ENCODE measurements at places on chromosomes 12 and 14. TPM values are rescaled to one million over a fixed set of nuclear protein-coding genes. Genes with fewer than 3 reads are reported as not detected.

DNA sequence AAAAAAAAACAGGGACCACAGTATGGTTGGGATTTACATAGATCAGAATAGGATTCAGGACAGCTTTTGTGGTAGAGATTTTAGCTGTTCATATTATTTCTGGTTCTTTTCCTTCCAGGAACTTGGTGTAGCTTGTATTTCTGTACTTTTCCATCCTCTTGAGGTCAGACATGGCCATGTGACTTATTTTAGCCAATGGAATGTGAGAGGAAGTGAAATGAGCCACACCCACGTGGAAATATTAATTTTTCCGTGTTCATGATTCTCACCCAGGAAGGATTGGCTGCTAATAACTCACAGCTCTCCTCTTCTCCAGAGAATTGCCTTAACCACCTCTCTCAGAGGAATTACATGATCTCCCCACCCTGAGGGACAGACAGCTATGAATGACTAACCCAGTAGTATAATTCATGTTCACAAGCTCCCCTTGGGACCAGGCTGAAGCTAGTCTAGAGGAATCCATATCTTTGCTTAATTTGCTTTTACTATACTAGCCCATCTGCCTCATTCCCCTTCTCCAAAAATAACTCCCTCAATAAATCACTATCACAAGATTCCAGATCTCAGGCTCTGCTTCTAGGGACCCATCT, 340.4 kb downstream of the NUAK1 start:
- peaks cover 14% of the 10 kb centered on the region for H3K4me1 ChIP-seq
- no peaks in the 10 kb centered on the region for H3K27me3 ChIP-seq
- no peak overlapping the region for H3K27ac ChIP-seq
- DNase-seq = no peak

DNA sequence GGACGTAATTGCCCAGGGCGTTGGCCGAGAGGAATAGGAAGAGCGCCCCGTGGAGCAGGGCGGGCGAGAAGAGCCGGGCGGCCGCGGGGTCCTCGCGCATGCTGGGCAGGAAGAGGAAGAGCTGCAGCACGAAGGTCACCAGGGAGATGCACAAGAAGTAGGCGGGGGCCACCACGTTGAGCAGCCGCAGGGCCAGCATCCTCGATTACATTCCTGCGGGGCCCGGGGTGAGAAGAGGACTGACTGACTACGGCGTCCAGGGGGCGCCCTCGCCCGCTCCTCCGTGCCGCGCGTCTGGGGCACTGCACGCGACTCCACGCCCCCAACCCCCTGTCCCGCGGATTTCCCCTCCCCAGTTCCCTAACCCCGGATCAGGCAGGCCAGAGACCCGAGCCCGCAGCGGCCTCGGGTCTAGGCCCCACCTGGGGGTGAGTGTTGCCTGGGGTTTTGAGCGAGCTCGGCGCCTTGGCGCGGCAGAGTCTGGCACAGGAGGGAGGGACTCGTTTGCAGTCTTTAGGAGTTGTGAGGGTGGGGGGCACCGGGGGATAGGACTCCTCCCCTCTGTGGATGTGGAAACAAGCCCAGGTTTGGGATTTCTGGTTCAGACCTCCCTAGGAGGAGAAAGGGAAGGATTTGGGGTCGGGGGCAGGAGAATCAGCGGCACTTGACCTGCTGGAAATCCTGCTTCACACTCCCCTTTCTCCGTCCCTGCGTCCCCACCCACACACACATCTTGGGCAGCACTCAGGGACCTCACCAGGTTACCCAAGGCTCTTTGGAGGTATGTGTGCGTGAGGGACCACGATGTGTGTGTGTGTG, 1.8 kb downstream of the ZDHHC22 start:
- peaks cover 16% of the 10 kb centered on the region for H3K27me3 ChIP-seq
- no peak for DNase-seq
- H3K4me1 ChIP-seq = peaks cover 20% of the 10 kb centered on the region
- H3K36me3 ChIP-seq = no peaks in the 10 kb centered on the region
- no peak overlapping the region for H3K27ac ChIP-seq

DNA sequence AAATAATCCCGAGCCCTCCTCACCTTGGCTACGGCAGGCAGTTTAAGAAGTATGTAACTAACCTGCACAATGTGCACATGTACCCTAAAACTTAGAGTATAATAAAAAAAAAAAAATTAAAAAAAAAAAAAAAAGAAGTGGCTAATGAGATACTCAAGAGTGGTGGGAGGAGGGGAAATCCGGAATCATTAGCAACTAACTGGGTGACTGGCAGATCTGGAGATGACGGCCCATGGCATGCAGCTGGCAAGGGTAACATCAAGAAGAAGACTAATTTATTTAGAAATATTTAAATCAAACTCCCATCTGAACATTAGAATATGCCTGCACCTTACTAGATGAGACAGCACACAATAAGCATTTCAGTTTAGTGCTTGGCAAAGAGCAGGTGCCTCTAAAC, 52.3 kb upstream of the TMCC3 start:
- H3K4me1 ChIP-seq = peaks cover 80% of the 10 kb centered on the region
- no peak for DNase-seq
- no peaks in the 10 kb centered on the region for H3K27me3 ChIP-seq
- no peak overlapping the region for H3K4me3 ChIP-seq
- no peak overlapping the region for H3K27ac ChIP-seq
- H3K36me3 ChIP-seq = no peaks in the 10 kb centered on the region

The MYH6 gene
- total RNA-seq = not detected

GRCh38 chr14:70660967-70661893, 19.5 kb downstream of the TTC9 start:
- H3K4me1 ChIP-seq = peaks cover 6% of the 10 kb centered on the region
- no peak overlapping the region for H3K27ac ChIP-seq
- H3K27me3 ChIP-seq = no peaks in the 10 kb centered on the region
- no peak for DNase-seq
- H3K4me3 ChIP-seq = no peak overlapping the region
- no peaks in the 10 kb centered on the region for H3K36me3 ChIP-seq

DNA sequence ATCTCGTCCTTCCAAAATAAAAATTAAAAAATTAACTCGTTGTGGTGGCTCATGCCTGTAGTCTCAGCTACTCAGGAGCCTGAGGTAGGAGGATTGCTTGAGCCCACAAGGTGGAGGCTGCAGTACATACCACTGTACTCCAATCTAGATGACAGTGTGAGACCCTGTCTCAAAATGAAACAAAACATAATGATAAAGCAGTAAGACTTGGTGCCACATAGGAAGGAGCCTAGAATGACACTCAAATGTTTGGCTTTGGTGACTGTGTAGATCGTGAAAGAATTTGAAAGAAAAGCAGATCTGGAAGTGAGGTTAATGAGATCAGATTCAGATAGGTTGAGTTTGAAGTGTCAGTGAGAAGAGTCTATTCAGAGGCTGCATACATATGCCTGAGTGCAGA, 150.1 kb upstream of the ATP2B1 start:
- H3K4me3 ChIP-seq = no peak overlapping the region
- no peaks in the 10 kb centered on the region for H3K36me3 ChIP-seq
- no peak overlapping the region for H3K27ac ChIP-seq

The C12orf54 gene
- not detected for total RNA-seq

The TBX5 gene
- total RNA-seq = 1.5 TPM

GRCh38 chr12:130463818-130464670, 126.4 kb downstream of the PIWIL1 start:
- H3K4me3 ChIP-seq = no peak overlapping the region
- H3K27me3 ChIP-seq = no peaks in the 10 kb centered on the region
- no peak for DNase-seq
- H3K27ac ChIP-seq = no peak overlapping the region
- no peaks in the 10 kb centered on the region for H3K4me1 ChIP-seq

DNA sequence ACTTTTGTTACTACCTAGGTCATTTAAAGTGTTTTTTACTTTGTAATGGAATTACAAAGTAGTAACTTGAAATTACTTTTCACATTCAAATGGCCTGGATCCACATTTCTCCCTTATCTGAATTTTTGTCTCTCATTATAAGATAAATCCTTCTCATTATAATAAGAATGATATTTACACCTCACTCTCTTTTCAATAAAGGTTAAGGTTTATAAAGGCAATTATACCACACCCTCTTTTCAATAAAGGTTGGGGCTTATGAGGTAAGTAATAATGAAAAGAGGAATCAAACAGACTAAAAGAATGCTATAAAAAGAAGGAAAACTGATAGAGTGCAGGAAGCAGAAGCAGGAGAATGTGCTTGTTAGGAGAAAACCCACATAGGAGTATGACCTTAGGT, 210.8 kb downstream of the ACSS3 start:
- no peak overlapping the region for H3K4me3 ChIP-seq
- H3K27me3 ChIP-seq = no peaks in the 10 kb centered on the region
- H3K4me1 ChIP-seq = no peaks in the 10 kb centered on the region
- no peak for DNase-seq

DNA sequence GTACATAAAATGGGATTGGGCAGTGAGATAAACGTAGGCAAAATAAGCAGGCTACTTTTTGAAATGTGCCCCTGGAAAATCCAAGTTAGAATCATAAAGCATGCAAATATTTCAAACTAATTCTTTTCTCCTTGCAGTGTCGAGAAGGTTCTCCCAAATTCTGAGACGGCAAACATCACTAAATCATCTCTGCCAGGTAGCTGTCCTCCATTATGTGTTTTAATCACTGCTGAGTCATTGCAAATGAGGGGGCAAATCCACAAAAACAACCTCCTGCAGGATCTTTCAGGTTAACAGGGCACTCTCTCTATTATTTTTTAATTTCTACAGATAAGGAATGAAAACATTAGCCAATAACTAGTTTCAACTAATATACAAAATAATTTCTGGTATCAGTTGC, 63.2 kb upstream of the RIC8B start:
- H3K4me3 ChIP-seq = no peak overlapping the region

GRCh38 chr14:80017795-80018194, 193.5 kb downstream of the DIO2 start:
- no peak overlapping the region for H3K27ac ChIP-seq
- no peaks in the 10 kb centered on the region for H3K4me1 ChIP-seq
- no peak for DNase-seq
- no peak overlapping the region for H3K4me3 ChIP-seq
- no peaks in the 10 kb centered on the region for H3K27me3 ChIP-seq

The AQP6 gene
- not detected for total RNA-seq

- no peaks in the 10 kb centered on the region for H3K36me3 ChIP-seq
- peaks cover 37% of the 10 kb centered on the region for H3K4me1 ChIP-seq
- no peak overlapping the region for H3K27ac ChIP-seq
- DNase-seq = no peak
- no peaks in the 10 kb centered on the region for H3K27me3 ChIP-seq
Observed at GRCh38 chr12:50507930-50508329, 3.1 kb downstream of the DIP2B start.

Data from thoracic aorta (tissue), 2 donors.